LNCaP clone FGC (cell line): ENCODE measurements at places on chromosomes 1 and 21.

DNA sequence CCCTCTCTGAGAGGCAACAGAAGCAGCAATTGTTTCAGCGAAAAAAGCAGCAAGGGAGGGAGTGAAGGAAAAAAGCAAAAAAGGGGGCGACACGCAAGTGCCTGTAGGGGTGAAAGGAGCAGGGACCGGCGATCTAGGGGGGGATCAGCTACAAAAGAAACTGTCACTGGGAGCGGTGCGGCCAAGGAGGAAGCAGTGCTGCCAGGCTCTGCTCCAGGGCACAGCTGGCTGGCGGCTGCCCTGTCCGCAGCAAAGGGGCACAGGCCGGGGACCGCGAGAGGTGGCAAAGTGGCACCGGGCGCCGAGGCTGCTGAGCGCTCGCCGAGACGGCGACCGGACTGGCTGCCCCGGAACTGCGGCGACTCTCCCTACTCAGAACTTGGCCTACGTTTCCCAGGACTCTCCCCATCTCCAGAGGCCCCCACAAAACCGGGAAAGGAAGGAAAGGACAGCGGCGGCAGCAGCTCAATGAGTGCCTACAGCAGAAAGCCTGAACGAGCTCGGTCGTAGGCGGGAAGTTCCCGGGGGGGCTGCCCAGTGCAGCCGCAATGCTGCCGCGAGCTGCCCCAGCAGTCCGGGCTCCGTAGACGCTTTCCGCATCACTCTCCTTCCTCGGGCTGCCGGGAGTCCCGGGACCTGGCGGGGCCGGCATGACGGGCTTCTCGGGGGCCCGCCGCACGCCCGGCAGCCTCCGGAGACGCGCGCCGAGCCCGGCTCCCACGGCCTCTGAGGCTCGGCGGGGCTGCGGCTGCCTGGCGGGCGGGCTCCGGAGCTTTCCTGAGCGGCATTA, 1.0 kb upstream of the CDKN2C start:
- no peak for DNase-seq

DNA sequence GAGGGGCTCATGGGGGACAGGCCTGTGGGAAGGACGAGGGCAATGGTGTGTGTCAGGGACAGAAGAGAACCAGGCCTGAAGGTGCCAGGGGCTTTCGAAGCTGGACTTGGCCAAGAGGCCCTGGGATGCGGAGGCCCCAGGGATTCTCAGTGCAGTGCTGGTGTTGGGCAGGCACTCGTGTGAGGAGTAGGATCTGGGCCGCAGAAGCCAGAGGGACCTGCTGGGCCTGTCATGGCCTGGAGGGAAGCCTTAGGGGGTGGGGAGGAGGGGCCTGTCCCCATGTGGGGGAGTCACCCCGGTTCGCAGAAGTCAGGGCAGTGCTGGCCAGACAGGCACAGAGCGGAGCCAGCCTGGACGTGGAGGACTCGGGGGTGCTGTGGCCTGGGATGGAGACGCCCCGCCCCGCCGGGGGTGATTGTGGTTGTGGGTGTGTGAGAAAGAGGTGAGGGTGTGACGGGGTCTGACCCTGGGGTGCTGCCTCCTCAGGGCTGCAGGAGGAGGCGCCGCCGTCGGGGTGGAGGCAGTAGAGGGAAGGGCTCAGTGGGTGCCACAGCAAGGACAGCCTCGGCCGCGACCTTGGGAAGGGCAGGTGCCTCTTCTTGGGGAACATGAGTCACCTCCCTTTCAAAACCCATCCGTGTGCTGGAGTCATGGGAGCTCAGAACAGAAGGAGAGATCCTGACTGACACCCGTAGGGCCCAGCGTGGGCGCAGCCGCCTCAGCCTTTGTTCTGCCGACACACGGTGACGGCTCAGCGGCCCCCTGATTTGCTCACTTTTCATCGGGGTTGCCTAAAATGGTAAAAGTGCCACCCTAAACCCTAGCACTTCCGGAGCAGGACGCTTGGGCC, 33.9 kb downstream of the FAAP20 start:
- DNase-seq, result no peak

DNA sequence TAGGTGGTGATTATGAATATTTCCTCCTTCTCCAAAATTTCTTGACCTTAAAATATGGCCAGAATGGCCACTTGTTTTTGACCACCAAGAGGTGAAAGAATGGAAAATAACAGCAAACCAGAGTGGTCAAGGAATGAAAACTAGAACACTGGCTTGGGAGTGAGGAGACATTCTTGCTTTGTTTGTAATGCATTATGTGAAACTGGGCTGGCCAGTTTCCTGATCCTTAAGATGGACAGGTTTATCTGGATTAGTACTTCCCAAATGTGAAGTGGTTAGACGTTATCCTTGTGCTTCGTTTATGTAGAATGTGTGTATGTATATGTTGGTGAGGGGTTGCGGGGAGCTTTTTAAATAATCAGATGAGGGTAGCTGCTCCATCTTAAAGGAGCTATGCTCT, 12.8 kb downstream of the PLA2G4A start:
- DNase-seq, result peak; percentile 25

- DNase-seq, result no peak
Observed at GRCh38 chr1:24233684-24234600, 46.9 kb upstream of the IFNLR1 start.

- no peak for DNase-seq
Observed at GRCh38 chr21:46554431-46555224, 50.3 kb downstream of the S100B start.

GRCh38 chr21:17351766-17352165, 161.1 kb upstream of the CXADR start:
- DNase-seq, result no peak
